ENCODE measurements at places on chromosomes 16 and 17.

GRCh38 chr17:33871720-33872540 lies 383.2 kb upstream of the CCL2 start:
- DNase-seq: no peak

- DNase-seq: peak; percentile 67
Measured at GRCh38 chr16:86558355-86559193, 3.5 kb upstream of the MTHFSD start.

- DNase-seq: no peak
Measured at GRCh38 chr16:69105501-69106361, at the start of gene HAS3. Gene HAS3, plus strand, starts transcription at chr16:69105653. Its CDS starts 3,743 bp downstream, at chr16:69109396.

DNA sequence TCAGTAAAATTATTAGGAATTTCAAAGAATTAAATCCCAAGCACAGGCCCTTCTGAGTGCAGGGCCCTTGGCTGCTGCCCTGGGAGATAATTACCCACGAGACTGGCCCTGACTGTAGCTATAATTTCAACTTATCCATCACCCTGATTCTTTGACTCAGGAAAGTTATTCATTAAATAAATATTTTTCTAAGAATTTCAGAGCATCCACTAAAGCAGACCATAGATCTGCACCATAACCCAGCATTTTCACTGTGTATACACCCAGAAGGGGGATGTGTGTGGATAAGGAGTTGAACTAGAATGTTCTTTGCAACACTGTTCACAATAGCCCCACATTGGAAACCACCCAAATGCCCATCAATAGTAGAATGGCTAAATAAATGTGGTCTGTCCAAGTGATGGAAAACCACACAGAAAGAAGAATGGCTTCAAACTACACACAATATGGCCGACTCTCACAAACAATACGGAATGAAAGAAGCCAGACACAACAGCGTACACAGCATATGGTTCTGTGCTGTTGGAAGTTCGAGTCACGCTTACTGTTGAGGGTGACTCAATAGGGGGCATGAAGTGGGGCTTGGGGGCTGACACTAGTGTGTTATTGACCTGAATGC lies 33.9 kb upstream of the MEAK7 start:
- DNase-seq: no peak

GRCh38 chr16:19127205-19127604 lies 13.4 kb downstream of the ITPRIPL2 start:
- no peak for DNase-seq

GRCh38 chr16:5903153-5903552 lies 805.6 kb upstream of the EEF2KMT start:
- DNase-seq: no peak

DNA sequence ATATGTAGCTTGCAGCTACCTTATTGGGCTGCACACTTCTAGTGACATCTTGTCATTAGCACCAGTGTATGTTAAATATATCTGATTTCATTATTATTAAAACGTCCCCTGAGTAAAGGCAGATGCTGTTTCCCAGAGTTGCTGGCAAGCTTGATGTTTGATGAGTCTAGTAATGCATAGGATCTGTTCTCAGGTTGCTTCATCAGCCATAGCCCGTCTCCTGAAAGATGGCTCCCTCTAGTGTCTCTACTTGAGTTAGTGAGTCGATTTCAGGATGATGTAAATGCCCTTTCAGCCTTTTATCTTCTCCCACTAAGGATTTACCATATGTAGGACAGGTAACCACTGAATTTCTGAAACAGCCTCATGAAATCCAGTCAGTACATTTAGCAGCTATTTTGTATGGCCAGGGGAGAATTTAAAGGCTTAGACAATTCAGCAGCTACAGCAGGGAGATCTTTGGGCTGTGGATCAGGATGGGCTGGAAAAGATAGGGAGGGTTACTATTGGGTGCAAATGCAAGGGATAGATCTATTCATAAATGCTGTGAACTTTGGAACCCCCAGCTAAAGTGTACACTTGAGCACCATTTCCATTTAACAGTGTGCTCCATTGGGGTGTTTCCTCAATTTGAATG lies 376.3 kb downstream of the CNTNAP4 start:
- DNase-seq: no peak

GRCh38 chr16:87201052-87201451 lies 116.1 kb downstream of the C16orf95 start:
- no peak for DNase-seq

DNA sequence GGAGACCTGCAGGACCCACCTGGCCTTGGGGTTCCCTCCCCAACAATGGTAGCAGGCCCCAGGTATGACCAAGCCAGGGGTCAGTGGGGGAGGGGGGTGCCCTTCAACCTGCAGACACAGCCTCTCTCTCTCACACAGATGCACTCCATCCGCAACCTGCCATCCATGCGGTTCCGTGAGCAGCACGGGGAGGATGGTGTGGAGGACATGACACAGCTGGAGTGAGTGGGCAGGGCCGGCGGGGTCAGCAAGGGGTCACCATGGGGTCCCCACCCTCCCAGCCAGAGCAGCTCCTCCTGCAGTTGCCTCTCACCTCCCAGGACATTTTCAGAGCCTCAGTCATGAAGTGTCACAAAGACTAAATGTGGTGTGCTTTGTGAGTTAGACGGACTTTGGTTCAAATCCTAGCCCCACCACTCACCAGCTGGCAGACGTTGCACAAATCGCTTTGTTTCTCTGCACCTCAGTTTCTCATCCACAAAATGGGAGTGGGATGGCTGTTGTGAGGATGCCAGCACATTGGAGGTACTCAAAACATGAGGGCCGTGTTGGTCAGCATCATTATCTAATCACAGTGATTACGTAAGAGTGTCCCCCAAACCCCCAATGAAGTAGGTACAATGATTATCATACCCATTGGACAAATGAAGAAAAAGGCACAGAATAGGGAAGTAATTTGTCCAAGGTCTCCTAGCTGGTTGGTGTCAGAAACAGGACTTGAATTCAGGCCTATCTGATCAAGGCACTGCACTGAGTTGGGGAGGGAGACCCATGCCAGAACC lies 16.0 kb downstream of the MYO15A start:
- no peak for DNase-seq

- DNase-seq: no peak
Measured at GRCh38 chr16:27199736-27200135, 3.6 kb upstream of the KDM8 start.

- DNase-seq: no peak
Measured at GRCh38 chr16:85910854-85911247, 11.9 kb downstream of the IRF8 start.

GRCh38 chr17:81843713-81844326 lies 9.0 kb upstream of the PPP1R27 start:
- no peak for DNase-seq

DNA sequence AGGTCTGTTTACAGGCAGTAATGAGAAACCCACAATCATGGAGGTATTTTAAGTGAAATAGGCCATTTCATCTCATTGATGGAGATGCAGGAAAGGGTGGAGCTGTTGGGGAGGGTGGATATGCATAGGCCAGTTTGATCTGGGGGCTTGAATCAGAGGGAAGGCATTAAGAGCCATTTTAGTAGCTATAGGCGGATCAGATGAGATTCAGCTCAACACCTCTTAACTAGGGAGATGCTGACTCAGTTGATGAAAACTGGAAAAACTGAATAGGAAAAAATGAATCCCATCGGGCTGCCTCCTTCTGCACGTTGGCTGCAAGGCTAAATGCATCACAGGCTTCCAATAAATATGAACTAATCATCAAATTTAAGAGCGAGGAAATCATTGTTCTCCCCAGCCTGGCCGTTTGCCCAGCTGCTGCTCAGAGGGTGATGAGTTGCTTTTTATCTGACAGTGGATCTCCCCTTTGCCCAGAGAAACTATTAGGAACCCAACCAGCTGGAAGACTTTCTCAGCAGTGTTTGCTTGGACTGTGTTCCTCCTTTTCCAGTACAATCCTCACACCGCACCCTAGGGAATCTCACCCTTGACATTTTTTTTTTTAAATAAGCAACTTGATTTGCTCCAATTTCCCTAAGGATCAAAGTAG lies 149.6 kb downstream of the SOX9 start:
- no peak for DNase-seq

DNA sequence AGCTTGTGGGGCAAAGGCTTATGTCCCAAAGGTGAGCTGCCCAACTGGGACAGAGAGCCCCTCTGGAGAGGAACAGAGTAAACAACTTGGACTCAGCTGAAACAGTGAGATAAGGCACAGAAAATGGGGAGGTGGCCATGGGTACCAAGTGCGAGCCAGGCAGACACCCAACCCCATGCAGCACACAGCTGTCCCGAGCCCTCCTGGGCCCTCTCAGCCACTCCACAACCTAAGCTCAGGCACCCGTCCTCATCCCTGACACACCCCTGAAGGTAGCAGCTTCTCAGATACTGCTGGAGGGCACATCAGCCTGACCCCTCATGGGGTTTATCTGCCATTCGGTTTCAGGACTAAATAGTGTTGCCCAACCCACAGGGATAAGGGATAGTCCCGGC lies 4.8 kb upstream of the GFOD2 start:
- DNase-seq: no peak

DNA sequence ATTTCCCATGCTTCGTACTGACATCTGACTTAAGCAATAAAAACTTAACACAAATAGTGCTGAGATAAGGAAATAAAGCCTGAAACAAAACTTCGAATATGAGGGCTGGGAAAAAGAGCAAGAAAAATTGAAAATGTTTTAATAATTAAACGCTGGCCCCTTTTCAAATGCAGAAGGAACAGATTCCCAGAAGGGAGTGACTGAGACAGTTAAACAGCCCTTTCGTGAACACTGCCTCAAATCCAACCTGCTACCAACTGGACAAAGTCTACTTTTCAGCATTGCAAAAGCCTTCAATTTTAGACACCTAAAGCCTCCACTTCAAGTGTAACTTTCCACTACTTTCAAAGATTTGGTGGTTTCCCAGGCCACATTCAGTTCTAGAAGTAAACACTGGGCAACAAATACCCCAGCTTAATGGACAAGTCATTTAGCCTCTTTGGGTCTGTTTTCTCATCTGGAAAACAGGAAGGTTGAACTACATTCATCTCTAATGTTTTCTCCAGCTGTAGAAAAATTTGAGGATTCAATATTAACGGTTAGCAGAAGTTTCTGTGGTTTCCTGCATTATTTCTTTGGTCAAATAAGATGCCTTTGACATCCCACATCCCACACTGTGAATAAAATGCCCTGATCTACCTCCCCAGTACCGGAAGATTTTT lies 11.8 kb downstream of the RFFL start:
- DNase-seq: no peak

GRCh38 chr17:51079049-51079448 lies 41.6 kb downstream of the SPAG9 start:
- no peak for DNase-seq

DNA sequence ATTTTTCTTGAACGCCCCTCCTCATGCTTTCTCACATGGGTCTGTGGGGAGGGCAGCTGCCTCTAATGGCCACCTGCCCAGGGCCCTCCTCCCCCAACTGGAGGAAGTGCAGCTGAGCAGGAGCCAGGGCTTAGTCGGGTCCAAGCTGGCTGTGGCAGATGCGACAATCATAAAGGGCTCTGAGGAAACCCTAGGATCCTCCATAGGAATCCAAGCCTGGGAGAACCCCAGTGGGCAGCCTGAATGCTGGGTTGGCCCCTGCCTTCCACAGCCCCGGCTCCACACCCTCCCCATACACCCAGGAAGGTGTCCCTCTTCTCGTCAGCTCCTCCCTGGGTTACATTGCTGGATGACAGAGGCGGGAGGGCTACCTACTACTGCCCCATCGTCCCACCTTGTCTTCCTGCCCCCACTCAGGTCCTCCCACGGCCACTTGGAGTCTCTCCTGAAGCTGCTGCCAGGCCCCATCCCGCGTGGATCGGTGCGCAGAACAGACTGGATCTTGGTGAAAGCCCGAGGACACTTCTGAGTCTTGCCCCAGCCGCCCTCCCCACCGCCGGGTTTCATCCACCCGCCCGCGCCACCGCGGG lies 15.6 kb upstream of the CBFB start:
- no peak for DNase-seq

DNA sequence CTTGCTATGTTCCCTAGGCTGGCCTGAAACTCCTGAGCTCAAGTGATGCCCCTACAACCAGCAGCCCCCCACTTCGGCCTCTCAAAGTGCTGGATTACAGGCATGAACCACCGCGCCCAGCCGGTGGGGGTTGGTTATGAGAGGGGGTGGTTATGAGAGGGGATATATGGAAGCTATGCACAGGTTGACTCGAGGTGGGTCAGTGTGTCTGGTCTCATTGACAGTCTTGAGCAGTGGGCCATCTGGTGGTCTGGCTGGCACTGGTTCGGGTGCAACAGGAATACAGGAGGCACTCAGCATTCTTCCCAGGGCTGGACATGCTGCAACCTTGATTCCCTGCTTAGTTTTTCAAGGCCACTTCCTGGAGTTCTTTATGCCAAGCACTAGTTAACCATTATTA lies 5.6 kb upstream of the STX1B start:
- no peak for DNase-seq

DNA sequence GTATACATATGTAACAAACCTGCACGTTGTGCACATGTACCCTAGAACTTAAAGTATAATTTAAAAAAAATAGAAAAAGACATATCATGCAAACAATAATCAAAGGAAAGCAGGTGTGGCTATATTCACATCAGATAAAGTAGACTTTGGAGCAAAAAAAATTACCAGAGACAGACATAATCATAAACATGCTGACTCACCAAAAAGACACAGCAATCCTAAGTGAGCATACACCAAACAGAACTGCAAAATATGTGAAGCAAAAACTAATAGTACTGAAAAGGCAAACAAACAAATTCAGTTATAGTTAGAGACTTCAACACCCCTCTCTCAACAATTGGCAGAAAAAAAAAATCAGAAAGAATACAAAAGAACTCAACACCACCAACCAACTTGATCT lies 29.9 kb downstream of the SHCBP1 start:
- DNase-seq: no peak

DNA sequence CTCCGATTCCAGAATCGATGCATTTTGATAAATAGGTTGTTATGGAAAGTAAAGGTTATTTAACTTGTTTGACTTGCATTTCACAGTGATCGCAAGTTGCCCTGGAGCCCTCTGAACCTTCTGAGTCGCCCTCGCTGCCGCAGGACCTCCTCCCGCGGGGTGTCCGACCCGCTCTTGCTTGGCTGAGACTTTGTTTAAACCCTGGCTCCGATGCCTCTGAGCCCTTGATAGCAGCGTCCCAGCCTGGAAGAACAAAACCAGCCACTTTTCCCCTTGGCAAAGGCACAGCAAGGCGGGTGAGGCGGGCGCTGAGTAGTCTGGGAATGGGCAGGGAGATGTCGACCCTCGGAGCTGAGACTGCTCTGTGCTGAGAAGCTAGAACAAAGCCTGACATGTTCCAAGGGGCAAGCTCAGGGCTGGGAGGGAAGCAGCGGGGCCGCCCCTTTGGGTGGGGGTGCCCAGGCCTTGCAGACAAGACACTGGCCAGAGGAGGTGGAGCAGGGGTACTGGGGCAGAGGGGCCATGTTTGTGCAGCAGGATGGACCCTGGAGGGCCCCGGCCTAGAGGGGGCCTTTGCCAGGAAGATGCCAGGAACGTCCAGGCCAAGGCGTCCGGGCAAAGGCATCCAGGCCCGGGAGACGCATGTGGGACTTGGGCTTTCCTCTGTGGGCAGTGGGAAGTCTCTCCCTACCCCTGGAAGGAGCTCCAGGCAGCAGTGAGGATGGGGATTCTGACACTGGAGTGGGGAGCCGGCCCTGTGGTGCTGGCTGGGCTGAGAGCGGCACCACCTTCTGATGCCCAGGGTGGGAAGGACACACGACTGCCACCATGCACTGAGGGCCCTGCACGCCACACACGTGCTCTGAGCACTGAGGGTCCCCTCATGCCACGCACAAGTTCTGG lies 30.3 kb upstream of the CDH15 start:
- DNase-seq: no peak

- DNase-seq: no peak
Measured at GRCh38 chr16:14378131-14378551, 251.9 kb downstream of the PARN start.

Data from cardiac septum (tissue), 1 donor.